ENCODE measurements at places on chromosomes 5 and 9.

- no peak for DNase-seq
Observed at GRCh38 chr9:99563364-99563763, 258.3 kb upstream of the NR4A3 start.

DNA sequence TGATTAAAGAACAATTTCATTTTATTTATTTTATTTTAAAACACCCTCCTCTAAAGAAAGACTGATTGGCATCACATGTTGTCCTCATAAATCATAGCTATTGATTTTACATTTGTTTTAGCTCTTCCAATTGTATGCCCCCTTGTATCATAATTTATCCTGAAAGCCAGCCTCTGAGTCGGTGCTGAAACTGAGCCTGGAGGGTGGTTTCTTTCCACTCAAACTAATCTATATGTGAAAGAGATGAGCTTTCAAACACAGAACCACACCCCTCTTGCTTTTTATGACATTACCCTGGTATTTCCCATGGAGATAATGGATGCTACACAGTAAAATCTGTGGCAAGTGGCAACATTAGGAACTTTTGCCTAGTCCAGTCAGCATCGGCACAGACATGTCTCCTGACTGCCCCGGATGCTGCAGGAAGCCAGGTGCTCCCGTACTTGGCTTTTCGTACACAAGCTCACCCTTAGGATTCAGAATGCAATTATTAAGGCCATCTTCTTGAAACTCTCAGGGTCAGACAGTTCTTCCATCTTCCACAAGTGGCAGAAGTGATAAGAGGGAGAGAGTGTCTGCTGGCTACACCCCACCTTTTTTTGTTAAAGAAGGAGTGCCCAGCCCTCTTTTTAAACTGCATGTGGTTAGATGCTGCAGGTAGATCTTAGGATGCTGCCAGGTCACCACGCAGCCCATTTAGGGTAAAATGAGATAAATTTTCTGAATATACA, 91.1 kb downstream of the SNCAIP start:
- DNase-seq = no peak

DNA sequence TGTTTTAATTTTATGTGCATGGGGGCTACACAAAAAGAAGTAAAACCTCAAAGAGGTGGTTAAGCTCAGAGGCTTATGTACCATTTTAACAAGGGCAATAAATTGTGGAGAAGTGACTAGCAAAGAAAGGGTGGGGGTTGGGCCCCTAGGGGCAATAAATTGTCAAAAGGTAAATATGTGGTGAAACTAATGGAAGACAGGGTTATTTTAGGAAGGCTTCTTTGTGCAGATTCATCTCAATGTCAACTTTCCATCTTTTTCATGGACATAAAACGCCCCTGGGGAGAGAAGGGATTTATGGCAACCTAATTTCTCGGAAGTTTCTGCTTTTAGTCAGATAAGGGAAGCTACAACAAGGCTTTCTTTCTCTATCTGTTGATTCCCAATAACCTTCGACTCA, 42.5 kb upstream of the GOLM1 start:
- no peak for DNase-seq

DNA sequence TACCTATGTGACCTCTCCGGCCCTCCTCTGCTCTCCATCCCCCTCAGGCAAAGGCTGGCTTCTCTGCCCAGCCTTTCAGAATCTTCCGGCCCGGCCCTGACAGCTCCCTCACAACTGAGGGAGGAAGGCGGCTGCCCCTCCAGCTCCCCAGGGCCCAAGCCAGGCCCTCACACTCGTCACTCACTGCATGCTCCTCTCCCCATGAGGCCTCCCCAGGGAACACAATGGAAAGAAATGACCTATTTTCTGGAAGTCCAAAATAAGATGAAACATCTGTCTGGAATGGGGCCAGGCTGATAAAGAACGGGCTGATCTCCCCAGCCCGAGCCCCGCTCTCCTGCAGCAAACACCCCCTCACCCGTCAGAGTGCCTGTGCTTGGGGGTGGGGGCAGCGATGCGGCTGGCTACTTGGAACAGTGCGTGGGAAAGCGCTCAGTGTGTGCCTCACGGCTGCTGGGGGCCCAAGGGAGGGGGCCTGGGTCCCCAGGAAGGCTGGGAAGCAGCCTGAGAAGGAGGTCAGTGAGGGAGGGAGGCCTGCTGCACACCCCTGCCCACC, 11.3 kb downstream of the PDGFRB start:
- no peak for DNase-seq

GRCh38 chr9:91374939-91375338, 13.2 kb upstream of the AUH start:
- DNase-seq = no peak

DNA sequence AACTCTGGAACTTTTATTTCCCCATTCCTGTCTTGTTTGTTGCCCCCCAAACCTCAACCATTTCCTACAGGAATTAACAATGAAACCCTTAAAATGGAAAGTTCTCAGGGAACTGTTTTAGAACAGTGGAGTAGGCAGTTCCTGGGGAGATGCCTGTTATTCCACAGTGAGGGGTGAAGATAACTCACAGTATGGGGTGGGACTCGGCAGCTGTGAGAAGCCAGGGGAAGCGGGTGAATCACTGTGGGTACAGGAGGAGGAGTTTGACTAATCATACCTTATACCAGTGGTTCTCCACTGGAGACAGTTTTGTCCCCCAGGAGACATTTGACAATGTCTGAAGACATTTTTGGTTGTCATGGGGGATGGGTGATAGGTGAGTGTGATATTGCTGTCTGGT, 36.9 kb upstream of the GLRA1 start:
- DNase-seq = no peak

- no peak for DNase-seq
Observed at GRCh38 chr9:38281196-38281595, 111.3 kb upstream of the ALDH1B1 start.

- DNase-seq = no peak
Observed at GRCh38 chr5:151248651-151249050, 4.3 kb upstream of the GM2A start.

- DNase-seq = no peak
Observed at GRCh38 chr5:130323804-130324454, 419.7 kb downstream of the CHSY3 start.

DNA sequence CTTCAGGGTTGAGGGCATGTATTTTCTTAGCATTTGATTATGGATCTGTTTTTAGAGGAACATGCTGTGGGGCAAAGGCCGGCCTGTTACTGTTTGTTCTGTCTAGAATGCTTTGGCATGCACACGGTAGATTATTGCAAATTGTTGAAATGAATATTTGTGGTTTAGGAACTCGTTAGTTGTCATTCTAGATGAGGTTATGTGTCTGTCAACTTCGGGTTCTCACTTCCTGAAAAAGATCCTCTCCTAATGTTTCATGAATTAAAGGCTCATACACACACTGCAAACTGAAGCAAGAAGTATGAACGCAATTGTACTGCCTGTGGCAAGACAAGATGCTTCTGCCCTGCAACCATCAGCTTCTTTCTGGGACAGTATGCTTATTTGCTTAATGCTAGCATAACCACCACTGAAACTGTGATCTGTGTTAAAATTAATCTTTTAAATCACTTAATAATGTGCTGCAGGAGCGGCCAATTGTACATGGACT, 99.6 kb downstream of the BASP1 start:
- no peak for DNase-seq

DNA sequence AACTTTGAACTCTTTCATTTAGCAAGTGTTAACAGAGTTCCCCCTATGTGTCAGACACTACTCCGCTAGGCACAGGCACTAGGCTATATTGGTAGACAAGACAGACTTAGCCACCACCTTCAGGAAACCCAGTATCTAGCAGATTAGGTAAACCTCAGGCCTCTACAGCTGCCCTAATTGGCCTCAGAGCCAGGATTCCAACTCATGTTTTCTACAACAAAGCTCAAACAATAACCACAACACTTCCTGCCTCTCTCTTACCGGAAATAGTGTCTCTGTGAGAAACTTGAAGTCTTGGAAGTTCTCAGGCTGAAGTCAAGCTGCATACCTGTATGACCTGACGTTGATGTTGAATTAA, 116.6 kb upstream of the SLC44A1 start:
- peak; percentile 66 for DNase-seq

DNA sequence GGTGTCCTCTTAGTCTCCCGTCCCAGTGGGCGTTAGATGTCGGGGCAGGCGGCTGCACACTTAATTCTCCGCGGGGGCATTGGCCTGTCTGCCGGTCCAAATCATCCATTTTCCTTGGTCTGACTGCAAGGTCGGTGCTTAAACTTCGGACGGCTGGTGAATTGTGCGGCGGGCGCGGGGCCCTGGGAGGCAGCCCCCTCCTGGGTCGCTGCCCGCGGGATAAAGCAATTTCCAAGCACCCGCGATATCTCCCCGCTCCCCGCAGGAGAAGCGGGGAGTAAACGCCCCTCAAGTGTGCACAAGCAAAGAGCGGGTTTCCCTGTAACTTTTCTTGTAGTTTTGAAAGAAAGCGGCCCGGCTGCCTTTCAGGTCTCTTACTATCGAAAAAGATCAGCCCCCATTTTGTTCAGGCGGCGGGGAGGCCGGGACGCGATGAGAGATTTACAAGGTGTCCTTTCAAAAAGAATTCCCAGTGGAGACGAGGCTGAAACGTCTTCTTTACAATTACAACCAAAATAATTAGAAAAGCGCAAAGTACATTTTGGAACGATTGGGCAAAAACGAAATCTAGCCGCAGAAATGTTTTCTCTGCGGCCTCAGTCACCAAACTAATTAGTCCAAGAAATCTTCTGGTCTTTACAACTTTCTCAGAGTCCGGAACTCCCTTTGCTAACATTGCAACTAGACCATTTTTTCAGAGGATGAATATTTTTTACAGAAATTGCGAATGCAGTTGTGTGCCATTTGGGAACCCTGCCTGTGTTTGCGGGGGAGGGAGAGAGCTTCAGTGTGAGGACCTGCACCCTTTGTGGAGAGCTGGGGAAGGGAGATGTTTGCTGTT, 1.8 kb downstream of the IRX1 start:
- no peak for DNase-seq

- no peak for DNase-seq
Observed at GRCh38 chr9:116868201-116868600, 181.1 kb downstream of the TRIM32 start.

GRCh38 chr5:131430794-131431193, 166.9 kb downstream of the CDC42SE2 start:
- DNase-seq = no peak

- no peak for DNase-seq
Observed at GRCh38 chr5:158380661-158381060, 521.7 kb upstream of the CLINT1 start.

- no peak for DNase-seq
Observed at GRCh38 chr9:132879457-132880323, 992 bp downstream of the SPACA9 start.

- DNase-seq = no peak
Observed at GRCh38 chr5:56873056-56873455, 36.3 kb upstream of the SETD9 start.

DNA sequence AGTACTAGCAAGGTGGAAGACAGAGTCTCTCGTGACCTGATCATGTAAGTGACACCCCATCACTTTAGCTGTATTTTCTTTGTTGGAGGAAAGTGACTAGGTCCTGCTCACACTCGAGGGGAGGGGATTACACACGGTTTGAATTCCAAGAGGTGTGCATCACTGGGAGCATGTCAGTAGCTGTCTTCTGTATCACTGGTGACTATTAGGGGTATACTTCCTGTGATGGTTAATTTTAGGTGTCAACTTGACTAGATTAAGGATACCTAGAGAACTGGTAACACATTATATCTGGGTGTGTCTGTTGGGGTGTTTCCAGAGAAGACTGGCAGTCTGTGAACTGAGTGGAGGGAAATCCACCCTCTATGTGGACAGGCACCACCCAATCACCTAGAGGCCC, 22.5 kb downstream of the FOXD1 start:
- DNase-seq = no peak

- DNase-seq = no peak
Observed at GRCh38 chr9:9950813-9951212, 662.0 kb downstream of the PTPRD start.

DNA sequence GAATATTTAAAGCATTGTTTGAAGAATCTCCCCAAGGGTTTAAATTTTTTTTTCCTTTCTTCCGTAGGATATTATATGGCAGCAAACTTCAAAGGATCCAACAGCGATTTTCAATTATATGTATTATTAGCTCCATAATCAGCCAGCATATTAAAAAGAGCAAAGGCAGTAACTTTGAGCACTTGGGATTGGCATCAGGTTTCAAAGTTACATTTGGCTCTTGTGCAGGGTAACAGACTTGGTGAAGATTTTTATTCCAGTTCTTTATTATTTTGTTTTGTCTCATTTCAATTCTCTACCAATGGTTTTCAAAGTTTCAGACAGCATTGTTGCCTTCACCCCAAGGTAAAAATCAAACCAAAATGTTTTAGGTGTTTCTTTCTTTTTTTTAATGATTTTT, 116.7 kb upstream of the ZNF366 start:
- no peak for DNase-seq

DNA sequence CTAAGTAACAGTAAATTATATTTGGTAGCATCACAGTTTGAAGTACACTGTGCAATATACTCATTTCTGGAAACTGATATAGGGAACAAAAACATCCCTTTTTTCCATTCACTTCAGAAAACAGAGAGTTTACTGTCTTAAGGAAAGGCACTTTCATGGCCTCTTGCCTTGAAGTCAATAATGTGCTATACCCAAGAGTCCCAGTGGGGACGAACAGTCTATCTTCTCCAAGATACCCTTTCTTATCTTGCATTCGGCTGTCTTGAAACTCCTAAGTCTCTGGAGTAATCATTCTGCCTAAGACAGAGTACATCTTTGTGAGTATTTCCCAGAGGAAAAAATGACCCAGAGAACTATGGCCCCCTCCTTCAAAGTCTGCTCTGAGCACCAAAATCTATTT, 107.1 kb downstream of the SLC1A3 start:
- no peak for DNase-seq

- DNase-seq = no peak
Observed at GRCh38 chr9:19665146-19665863, 123.5 kb downstream of the SLC24A2 start.

DNA sequence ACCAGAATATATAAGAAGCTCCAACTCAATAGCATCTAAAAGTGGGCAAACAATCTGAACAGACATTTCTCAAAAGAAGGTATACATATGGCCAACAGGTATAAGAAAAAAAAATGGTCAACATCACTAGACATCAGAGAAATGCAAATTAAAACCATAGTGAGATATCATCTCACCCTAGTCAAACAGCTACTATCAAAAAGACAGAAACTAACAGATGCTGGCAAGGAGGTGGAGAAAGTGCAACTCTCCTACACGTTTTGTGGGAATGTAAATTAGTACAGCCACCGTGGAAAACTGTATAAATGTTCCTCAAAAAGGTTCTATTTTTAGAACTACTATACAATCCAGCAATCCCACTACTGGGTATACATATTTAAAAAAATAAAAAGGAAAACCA, 199.9 kb upstream of the SMC2 start:
- no peak for DNase-seq

DNA sequence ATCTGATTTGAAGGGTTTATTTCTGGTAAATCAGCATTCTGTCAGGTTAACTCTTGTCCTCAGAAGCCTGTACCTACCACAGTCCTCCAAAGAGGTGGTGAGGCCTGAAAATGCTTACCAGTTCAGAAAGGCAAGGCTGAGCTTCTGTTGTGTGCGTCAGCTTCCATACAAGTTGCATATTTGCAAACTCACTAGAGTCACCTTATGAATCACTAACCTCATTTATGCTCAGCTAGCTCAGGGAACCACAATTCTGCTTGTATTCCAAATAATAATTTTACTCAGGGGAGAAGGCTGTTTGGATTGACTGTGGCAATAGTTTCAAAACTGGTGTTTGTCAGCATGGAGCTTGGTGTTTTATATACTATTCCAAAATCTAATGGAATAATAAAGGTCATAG, 355.1 kb upstream of the RFX3 start:
- no peak for DNase-seq

GRCh38 chr5:180172447-180173197, 36.4 kb downstream of the RASGEF1C start:
- no peak for DNase-seq

- no peak for DNase-seq
Observed at GRCh38 chr9:90961375-90961774, 159.8 kb downstream of the SYK start.

All from CD4-positive, alpha-beta T cell treated with Interferon gamma for 1 hour (primary cell).